ENCODE measurements at places on chromosomes 11 and 22.

DNA sequence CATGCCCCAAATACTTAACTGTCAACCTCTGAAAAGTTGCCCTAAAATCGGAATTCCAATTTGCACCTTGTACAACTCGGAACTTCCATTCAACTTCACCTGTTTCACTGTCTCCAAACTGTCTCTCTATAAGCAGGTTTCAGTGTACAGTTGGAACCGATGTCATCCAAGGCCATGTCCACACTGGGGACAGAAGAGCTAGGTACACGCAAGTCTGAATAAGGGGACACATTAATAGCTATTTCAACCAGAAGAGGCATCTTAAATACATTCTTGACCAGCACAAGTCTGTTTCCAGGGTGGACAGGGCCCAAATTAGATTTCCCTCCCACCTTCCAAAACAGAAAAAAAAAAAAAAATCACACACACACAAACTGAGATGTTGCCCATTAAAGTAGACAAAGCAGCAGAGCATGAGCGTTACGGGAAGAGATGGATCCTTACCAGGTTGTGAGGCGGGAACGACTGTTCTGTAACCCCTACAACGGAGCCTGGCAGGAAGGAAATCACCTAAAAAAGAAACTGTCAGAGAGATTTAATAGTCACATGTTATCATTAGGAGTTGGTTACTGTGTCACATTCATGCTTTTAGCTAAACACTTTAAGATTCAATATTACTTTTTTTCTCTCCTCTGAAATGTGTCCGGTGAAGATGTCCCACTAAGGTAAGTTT, 1.7 kb downstream of the CREBZF start:
- DNase-seq, result peak; percentile 10

DNA sequence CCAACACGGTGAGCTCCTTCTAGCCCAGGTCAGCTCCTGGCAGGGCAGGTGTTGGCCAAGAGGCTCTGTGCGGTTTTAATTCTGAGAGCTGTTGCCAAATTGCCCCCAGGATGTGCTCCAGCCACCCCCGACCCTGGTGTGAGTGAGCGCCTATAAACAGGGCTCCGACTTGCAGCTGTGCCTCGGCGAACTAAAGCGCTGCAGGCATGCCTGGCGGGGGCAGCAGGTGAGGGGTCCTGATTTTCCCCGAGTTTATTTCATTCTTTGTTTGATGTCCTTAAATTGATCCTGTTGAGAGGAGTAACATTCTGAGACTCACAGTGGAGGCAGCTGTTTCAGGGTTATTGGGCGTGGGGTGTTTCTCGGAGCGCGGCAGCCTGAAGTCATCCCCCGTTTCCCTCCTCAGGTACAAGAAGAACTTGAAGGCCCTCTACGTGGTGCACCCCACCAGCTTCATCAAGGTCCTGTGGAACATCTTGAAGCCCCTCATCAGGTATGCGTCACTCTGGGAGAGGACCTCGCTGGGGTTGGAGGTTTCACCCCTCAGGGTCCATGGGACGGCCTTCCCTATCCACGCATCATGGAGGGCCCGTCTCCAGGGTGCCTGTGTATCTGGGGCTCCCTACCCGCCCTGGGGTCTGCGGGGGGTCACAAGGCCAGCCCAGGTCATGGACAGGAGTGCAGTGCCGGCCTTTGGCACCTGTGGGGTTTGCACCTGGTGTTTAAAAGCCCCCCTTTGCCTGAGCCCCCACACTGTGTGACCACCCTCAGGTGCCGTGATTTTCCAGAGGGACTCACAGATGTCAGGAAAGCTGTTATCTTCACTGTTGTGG, 62.1 kb downstream of the ARHGAP8 start:
- no peak for DNase-seq

DNA sequence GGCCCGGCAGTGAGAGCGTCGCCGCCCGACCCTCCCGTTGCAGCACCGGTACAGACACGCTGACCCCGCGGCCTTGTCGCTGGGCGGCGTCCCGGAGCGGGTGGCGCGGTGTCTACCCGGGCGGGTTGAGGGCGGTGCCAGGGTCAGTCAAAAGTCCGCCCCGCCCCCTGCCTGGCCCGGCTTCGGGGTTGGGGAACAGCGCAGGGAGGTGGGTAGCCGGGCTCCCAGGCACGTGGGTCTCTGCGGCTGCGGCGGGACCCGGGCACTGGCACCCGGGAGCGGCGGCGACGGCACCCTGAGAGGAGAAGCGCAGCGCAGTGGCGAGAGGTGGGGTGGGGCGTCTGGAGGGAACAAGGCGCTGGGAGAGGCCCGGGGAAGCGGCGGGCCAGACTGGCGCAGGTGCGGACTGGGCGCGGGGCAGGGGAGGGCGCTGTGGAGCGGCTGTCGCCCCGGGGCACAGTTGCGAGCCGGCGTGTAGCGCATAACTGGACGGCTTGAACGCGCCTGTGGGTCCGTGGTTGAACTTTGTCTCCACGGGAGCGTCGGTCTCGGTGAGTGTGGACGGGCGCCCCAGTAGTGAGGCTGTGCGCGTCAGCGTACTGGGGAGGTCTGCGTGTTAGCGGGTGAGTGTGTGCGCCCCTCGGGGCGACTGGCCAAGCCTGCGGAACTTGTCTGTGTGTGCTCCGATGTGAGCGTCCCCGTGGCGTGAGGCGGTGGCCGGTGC, at the start of gene P2RY2:
TSS of gene P2RY2 (plus strand) at position 176 of the 724 bp plus-strand sequence. CDS start 15,879 bp downstream, outside the sequence.
- peak; percentile 84 for DNase-seq

DNA sequence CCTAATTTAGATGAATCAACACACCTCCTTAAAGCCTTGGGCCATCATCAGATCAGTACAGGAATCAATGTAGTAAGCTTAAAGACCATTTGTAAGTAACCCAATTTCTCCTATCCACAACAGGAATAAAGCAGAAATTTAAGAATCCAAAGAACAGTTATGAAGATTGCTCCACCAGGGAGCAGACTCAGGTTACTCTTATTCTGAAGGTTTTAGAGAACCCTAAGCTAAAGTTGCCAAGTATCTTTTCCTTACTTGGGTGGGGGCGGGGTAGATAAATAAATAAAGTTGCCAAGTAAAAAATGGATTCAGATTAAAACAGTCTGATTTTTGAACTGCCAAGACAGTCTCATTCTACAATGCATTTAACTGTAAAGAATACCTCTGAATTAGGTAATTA, 18.1 kb downstream of the CKAP5 start:
- no peak for DNase-seq

DNA sequence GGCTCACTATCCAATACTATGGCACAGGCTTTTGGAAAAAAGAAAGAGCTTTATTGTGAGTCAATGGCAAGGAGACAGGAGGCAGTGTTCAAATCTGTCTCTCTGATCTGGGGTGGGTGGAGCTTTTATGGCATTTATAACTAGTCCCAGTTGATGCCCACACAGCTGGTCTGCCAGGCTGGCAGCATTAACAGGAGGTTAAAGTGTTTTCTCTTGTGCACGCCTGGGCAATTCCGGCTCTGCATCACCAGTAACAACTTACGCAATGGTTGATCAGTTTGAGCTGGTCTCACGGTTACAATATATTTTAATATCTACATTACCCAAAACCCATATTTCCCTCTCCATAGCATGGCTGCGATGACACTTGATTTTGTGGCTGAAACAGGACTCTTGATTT, 15.1 kb upstream of the SMIM38 start:
- no peak for DNase-seq

DNA sequence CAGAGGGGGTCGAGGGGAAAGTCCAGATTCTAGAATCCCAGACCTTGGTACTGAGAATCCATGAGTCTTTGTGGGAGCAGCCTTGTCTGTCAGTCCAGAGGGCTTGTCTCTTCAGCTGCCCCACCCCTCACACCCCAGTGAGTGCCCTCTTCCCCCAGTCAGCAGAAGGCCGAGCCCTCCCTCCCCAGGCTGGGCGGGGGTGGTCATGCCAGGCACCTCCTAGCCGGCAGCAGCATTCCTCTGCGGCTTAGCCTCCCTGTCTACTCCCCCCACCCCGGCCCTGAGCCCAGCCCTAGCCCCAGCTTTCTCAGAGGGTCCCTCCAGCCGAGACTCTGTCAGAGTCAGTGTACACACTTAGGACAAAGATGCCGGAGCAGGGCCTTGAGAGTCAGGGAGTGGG, 4.6 kb downstream of the SOX10 start:
- no peak for DNase-seq

GRCh38 chr22:38016182-38017151, 32.1 kb upstream of the SOX10 start:
- no peak for DNase-seq

- no peak for DNase-seq
Observed at GRCh38 chr22:25447067-25447685, 117.3 kb upstream of the GRK3 start.

DNA sequence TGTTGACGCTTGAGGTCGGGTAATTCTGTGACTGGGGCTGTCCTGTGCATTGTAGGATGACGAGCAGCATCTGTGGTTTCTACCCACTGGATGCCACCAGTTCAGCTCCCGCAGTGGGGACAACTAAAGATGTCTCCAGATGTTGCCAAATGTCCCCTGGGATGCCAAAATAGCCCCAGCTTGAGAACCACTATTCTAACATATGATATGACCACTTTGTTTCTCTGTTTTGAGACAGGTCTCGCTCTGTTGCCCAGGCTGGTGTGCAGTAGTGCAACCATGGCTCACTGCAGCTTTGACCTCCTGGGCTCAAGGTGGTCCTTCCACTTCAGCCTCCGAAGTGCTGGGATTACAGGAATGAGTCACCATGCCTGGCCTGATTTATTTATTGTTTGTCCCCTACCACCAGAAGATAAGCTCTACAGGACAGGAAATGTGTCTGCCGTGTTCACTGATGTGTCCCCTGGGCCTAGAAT, 4.4 kb upstream of the MEN1 start:
- DNase-seq, result no peak

DNA sequence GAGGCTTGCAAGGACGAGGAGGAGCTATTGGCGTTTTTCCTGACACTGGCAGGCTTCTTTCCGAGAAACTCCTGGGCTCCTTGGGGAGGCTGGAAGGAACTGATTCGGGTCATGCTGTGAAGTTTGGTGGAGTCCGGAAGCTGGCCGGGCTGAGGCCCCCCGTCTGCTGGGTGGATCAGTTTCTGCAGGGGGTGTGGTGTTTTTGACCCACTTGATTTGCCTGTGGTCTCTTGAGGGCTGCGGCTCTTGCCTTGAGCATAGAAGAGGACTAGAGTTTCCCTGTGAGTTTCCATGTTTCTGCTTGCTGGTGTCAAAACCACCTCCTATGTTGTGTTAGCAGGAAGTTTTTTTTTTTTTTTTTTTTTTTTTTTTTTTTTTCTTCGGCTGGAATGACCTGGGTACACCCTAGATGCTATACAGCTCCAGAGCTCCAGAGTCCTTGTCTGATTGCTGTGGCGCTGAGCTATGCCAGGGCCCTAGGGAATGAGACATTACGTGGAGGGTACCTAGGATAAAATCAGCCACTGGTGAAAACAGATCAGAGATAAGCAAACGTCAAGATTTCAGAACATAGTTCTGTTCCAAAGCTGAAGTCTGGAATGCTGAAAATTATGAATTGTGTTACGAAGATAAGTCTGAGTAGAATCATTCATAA, 728 bp downstream of the TBC1D22A start:
- no peak for DNase-seq

DNA sequence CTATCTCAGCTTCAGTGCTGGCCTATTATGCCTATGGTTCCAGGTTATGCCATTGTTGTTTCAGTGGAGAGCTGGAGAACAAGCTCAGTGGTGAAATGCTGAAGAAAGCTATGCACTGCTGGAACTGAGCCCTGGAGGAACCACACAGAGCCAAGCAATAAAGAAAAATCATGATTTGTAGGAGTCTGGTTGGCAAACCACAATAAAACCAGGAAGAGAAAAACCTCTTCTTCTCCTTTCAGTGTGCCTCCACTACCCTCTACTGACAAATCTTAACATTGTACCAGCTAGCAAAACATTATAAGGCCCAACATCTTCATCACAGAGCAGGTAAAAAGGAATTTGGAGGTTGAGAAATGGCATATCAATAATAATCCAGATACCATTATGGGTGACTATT, 5.3 kb downstream of the OR51F2 start:
- peak; percentile 19 for DNase-seq

- DNase-seq, result no peak
Observed at GRCh38 chr22:23499845-23500500, 80.1 kb downstream of the IGLL1 start.

GRCh38 chr11:64619811-64620380, 28.9 kb downstream of the SLC22A12 start:
- DNase-seq, result peak; percentile 80

DNA sequence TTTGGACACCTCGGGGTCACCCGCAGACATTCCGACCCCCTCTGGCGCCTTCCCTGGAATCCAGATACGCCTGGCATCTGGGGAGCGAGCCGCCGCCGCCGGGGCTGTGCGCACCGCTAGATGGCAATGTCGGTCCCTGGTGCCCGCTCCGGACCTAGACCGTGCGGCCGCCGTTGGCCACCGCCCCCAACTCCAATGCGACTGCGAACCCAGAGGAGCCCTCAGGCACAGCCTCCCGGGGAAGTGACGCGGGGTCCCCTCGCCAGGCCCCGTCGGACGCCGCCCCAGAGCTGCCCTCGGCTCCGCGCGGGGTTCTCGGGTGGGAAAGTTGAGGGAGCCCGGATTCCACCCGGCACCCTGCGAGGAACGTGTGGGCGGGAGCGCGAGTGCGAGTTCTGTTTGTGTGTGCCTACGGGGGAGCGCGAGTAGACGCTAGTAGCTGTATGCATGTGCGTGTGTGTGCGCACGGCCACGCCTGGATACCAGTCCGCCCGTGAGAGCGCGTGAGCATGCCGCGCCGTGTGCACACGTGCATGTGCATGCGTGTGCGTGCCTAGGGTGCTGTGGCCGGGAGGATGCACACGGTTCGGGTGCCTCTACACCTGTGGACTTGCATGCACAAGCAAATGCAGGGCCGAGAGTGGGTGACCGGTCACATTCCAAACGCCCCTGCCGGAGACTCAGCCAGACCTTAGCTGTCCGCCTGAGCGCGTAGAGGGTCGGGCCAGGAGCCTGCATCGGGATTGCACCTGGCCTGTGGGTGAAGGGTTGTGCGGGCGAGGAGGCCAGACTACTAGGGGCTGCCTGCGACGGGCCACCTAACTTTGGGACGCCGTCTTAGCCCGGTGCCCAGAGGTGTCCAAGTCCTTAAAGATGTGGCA, 1.9 kb downstream of the CHRM4 start:
- peak; percentile 89 for DNase-seq

- no peak for DNase-seq
Observed at GRCh38 chr22:45993841-45994240, 16.9 kb upstream of the WNT7B start.

DNA sequence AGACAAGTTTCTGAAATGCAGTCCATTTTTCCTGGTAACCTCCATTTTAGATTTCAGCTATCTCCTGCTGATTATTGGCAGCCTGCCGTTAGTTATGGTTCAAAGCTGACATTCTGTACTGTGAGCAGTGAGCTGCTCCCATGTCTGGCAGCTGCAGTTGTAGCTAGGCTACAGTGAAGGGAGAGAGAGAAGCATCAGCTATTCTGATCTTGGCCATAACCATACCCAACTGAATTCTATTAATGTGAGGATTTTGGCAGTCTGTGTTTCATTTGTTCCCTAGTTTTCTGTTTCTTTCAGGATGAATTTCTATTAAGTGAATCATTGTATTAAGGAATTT, 33.4 kb downstream of the SIK2 start:
- no peak for DNase-seq

- DNase-seq, result peak; percentile 27
Observed at GRCh38 chr22:39559456-39560105, 11.0 kb upstream of the CACNA1I start.

GRCh38 chr22:16819249-16819648, 6.0 kb downstream of the XKR3 start:
- DNase-seq, result no peak
